Thoracic aorta (tissue), 2 donors: ENCODE measurements at places on chromosomes 5 and 9. TPM values are rescaled to one million over a fixed set of nuclear protein-coding genes. Genes with fewer than 3 reads are reported as not detected.

DNA sequence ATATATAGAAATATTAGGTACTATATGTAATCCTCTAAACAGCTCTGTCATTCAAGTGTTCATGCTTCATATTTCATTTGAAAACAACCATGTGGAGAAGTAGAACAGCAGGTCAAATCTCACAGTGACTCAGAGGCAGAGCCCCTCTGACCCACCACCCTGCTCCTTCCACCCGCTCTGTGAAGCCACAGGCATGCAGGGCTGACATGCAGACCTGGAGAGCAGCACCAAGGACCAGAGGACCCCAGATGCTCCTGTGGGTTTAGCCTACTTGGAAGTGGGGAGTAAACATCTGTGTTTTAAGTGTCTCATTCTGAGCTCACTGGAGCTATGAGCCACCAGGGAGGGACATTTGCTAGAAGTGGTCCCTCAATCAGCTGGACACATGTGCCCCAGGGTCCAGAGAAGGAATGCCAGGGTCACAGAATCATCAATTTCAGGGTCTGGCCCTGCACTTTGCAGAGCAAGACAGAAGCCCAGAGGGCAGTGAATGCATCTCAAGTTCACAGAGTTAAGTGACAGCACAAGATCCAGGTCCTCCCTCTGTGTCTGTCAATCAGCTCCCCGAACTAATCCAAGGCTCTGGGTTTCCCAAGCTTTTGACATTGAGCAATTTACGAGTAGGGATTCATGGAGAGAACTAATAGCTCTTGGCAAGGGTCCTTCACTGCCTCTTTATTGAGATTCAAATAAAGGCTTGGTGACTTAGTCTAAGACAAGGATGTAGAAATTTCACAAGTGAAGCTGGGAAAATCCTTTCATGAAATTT is 441.1 kb downstream of the SEMA5A start:
- no peak for DNase-seq

DNA sequence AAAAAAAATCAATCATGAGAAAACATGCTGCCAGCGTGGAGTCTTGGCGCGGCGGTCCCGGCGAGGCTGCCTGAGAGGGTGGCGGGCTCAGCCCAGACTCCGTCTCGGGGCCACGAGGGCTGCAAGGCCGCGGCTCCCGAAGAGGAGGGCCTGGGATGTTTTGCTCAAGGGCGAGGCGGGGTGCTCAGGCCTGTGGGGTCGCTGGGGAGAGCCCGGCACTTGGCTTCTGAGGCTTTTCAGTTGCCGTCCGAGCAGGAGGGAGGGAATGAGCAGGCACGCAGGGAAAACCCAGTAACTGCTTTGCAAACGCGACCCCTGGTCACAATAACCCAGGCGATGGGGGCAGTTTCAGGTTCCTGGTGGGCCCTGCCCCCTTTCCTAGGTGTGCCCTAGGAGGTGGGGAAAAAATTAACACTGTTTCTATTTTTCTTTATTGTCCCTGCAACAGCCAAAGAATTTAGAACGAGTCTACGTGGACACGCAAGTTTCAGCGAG is 3.2 kb upstream of the IRX2 start:
- no peak for DNase-seq

- DNase-seq: no peak
Observed at GRCh38 chr5:174649391-174649790, 75.0 kb upstream of the MSX2 start.

DNA sequence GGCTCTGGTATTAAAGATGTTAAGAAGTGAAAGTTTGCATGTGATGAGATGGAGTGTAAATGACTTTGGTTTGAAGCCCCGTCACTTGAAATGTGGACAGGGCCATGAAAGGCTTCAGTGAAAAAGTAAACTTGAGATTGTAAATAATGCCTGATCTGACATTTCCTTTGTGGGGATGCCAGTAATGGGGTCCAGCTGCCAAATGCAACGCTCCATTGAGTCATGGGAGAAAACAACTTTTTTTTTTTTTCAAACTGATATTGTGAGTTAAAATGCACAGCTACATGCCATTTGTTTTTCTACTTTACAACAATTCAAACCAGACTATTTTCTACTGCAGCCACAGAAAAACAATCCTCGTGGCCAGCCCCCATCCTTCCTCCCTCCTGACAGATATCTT is 327.0 kb upstream of the TNC start:
- no peak for DNase-seq

DNA sequence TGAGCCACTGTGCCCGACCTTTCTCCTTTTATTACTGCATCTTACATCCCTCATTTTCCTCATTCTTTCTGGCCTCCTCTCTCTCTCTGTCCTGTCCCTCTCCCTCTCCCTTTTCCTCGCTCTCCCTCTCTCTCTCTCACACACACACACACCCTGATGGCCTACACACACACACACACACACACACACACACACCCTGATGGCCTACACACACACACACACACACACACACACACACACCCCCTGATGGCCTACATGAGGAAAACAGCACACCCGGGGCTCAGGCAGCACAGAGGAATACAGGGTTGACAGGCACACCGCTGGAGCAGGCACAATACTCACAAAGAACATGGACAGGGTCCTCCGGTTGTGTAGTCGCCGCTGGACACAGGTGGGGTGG is 3.8 kb upstream of the FCHSD1 start:
- no peak for DNase-seq

ADAMTS2 gene
- 34.4 TPM for total RNA-seq

CAVIN4 gene
- 0.21 TPM for total RNA-seq
